ENCODE measurements at places on chromosomes 5 and 9.

GRCh38 chr9:137383081-137383783 lies 39.7 kb downstream of the EXD3 start:
- no peak for DNase-seq

DNA sequence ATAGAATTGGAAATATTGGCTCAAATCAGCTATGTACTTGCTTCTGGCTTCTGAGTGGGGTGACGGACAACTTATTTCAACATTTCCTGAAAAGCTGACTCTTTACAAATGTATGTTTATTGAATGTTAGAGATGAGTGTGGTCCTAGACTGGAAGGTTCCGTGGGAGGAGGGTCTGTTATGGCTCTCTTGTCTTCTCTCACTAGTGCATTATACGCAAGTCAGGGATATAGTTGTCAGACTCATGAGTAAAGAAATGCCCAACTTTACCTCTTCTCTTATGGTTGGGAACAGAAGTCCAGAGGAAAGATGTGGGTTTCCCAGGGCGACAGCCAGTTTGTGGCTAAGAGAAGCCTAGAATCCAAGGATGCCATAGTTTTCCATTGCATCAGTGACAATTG lies 839.3 kb upstream of the WWC1 start:
- DNase-seq, result no peak

DNA sequence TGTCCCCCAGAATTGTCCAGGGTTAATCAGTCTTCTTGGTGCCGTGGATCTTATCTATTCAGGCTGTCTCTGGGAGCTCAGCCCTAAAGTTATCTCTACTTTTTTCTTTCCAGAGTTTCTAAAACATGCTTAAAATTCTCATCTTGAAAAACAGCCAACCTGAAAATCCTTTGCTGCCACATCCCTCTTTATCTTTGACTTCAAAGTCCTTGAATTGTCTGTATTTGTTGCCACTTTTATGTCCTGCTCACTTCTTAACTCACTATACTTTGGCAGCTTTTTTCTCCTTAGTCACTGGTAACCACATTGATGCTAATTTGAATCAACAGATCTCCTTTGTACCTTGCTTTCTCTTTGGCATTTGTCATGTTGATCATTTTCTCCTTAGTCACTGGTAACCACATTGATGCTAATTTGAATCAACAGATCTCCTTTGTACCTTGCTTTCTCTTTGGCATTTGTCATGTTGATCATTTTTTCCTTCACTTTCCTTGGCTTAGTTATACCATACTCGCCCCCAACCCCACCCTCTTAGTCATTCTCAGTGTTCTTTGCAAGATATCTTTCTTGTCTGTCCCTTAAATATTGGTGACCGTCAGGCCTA lies 8.5 kb downstream of the DMXL1 start:
- DNase-seq, result peak; percentile 9

GRCh38 chr9:89601306-89601705 lies 3.5 kb upstream of the GADD45G start:
- no peak for DNase-seq

GRCh38 chr5:10073441-10074104 lies 176.1 kb downstream of the ATPSCKMT start:
- DNase-seq, result no peak

DNA sequence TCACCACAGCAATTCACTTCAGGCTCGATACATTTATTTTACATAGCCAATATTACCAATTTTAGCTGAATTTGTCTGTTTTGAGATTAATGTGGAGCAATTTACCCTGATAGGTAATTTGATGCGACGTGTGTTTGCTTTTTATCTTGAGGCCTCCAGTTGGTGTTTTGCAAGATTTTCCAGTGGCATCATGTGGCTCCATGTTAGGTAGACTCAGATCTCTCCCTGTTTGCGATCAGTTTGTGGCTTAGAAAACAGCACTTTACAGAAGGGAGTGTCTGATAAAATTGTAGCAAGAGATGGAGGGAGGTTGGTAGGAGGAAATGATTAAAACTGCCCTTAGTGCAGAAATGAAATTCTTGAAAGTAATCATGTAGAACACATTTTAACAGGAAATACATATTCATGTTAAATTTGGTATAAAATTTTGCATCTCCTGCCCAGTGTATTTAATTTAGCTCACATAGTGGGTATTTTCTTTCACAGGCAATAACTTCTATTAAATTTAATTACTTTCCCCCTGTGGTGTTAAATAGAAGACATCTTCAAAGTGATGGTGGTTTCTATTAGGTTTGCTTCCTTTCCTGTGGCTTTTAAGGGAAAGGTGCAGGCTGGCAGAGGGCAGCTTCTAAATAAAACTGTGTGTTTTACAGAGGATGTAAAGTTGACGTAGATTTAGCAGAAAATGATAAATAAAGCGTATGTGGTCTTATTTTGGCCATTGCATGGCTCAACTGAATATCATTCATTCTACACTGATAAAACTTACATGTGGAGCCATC lies 135.8 kb downstream of the KDM4C start:
- no peak for DNase-seq

DNA sequence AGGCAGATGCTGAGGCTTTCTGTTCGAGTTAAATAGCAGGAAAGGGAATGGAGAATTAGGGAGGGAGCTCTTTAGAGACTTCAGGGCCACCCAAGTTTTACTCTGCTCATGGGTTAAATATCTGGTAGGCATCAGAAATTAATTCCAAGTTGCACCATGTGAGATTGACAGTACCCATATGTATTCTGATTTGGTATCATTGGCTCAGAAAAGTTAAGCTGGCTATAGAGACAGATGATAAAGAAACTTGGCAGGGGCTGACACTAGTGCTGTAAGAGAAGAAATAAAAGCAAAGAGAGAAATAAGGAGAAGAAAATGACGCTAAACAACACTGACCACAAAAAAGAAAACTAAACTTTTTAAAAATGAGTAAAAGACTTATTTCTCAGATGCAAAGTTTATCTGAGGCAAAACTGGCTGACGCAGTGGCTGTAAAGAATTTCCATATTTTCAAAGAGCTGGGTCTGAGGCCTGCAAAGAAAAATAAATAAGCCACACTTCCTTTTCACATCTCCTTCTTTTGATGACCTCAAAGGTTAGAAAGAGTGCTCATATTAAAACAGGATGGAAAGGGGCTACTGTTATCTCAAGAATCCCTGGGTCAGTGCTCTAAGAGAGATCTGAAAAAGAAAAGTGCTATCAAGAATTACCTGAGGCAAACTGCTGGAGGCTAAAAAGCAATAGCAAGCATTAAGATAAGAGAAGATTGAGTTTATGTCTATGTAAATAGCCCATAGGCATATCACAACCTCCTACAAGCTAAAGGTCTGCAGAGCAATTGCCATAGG lies 399.0 kb upstream of the MEF2C start:
- DNase-seq, result no peak

DNA sequence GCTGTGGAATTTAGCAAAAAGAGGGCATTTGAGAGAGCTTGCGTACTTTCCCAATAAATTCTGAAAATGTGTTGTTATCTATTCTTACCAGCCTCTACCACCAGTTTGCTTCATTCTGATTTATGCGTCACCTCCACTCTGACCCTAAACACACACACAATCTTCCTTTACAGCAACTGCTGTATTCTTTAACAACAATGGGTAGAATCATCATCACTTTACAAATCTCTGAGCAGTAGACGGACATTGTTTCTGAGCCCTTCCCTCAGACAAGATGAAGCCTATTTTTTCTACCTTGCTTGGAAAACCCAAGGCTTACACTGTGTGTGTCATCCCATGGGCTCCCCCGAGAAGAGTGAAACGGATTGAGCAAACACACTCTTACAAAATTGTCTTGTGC lies 83.1 kb upstream of the RASA1 start:
- no peak for DNase-seq

DNA sequence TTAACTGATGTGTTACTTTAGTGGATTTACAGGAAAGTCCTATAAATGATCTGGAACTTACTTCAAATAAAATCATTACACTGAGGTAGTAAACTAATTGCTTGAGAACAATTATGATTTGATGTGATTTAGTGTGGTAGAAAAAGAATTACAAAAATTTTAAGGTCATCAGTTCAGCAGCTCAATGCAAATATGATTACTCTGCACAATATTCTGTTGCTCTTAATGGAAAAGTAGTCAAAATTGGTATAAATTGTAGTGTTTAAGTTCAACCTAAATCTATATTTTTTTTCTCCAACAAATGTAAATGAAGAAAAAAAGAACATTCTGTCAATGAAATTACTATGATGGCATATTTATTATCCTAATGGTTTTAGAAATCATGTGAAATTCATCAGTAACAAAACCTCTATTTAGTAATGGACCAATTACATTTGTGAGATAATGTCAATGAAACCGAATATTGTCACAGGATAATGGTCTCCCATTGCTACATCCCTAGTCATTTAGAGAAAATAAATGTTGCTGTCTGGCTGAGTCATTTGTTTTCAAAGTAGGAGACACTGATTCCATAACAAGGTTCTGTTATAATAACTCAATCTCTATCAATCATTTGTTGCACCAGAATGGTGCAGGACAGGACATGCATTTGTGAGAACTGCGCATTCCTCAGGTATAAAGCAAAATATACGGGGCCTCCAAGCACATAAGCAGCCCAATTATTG lies 177.1 kb downstream of the NFIB start:
- no peak for DNase-seq

DNA sequence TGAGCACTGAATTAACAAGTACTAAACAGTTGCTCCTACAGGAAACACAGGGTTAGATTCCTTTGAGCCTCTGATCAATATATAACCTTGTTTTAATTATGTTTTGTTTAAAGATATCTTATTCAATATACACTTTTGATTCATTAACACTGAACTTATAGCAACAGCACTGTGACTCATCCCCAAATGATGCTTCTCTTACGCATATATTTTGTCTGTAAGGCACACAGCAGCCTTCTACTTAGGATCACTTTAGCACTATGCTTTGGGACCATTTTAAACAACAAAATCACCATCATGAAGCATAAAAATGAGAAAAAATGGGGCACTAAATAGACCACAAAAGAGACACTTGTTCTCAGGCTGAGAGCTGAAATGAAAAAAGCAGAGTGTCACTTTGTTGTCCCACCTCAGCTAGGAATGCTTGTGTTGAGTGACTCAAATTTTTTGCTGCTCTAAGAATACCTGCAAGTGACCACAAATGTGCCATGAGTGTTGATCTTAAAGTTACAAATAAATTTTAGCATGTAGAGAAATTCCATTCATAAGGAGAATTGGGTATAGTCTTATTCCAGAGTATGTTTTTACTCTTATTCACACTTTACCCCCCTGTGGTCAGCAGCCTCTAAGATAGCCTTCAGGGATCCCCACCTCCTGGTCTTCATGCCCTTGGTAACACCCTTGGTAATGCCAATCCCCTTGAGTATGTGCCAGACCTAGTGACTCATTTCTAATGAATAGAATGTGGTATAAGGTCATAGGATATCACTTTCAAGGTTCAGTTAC lies 252.7 kb upstream of the IL12B start:
- no peak for DNase-seq

DNA sequence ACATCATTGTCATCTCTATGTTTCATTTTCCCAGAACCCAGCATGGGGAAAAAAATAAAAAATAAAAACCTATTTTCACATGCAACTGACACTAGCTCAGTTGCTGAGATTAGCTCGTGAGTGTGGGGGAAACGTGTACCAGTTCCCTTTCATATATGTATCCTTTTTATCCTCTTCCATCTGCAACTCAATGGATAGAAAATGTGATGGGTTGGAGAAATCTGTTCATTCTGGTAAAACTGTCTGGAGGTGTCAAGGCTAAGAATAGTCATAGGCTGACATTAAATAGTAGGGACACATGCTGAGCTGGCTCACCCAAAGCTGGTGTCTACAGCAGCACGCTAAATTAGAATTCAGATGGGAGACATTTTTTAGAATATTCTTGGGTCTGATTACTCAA lies 519.3 kb downstream of the ELAVL2 start:
- DNase-seq, result no peak

GRCh38 chr5:92775711-92776615 lies 805.1 kb downstream of the NR2F1-AS1 start:
- no peak for DNase-seq

GRCh38 chr9:124475158-124475867 lies 25.1 kb downstream of the ADGRD2 start:
- DNase-seq, result no peak
